Substantia nigra (tissue), 51 donors: ENCODE measurements at places on chromosomes 12 and 14.

GRCh38 chr12:24822121-24822899, 126.6 kb downstream of the BCAT1 start:
- no peak for DNase-seq

- no peak for DNase-seq
Observed at GRCh38 chr14:23670481-23670880, 34.3 kb downstream of the DHRS2 start.

DNA sequence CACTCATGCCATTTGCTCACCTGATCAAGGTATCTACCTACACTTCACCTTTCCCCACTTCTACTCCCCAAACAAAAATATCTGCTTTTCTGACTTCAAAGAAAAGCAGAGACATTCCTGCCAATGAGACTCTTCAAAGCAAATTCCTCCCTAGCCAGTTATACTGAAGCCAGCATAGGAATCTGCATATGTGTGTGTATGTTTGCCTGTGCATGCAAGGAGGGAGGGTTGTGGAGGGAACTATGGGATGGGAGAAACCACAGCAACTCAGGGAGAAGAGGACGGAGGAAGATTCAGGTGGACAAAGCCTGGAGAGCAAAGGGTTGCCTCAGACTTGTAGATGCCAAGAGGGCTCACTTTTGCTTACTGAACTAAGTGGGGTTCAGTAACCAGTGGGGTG, 26.4 kb upstream of the VDR start:
- DNase-seq: no peak

- DNase-seq: no peak
Observed at GRCh38 chr14:35553808-35554207, 19.8 kb downstream of the INSM2 start.

DNA sequence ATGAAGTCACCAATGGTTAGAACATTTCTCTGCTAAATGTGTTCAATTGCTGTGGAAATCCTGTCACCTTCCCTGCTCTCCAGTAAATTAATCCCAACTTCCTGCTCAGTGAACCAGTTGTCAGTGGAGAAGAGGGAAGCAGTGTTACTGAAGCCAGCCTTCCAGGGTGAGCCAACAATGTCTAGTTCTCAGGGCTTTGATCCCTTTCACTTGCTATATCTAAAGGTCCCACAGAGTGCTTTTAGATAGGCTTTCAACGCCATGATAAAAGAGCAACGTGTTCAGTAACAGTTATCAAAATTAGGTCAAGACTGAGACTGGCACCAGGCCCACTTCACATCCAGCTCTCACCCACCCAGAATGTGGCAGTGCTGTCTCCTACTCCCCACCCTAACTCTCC, 139.7 kb downstream of the KCNH5 start:
- no peak for DNase-seq

- no peak for DNase-seq
Observed at GRCh38 chr12:32917094-32917611, 20.6 kb upstream of the PKP2 start.

- no peak for DNase-seq
Observed at GRCh38 chr14:97657609-97658008, 860.4 kb downstream of the VRK1 start.

- DNase-seq: no peak
Observed at GRCh38 chr12:112812600-112813406, 21.3 kb downstream of the RPH3A start.

- no peak for DNase-seq
Observed at GRCh38 chr12:110686294-110686903, 2.5 kb downstream of the HVCN1 start.

GRCh38 chr12:104695453-104696148, 238.9 kb downstream of the CHST11 start:
- no peak for DNase-seq

- DNase-seq: no peak
Observed at GRCh38 chr12:3632754-3633153, 120.2 kb downstream of the CRACR2A start.

DNA sequence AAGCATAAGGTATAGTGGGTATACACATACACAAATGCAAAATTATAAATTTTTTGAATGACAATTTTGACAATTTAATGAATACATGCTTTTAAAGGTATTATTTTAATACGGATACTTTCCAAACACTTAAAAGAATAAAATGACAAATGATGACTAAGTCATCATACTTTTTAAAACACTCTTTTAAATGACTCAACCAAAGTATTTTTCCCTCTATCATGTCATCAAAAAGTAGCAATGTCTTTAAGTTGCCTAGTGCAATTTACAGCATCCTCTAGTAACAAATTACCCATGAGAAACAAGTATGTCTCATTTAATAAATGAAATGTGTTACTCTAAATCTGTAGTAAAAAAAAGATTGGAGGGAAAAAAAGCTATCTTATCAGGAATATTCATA, 73.3 kb downstream of the RPS6KA5 start:
- DNase-seq: no peak

DNA sequence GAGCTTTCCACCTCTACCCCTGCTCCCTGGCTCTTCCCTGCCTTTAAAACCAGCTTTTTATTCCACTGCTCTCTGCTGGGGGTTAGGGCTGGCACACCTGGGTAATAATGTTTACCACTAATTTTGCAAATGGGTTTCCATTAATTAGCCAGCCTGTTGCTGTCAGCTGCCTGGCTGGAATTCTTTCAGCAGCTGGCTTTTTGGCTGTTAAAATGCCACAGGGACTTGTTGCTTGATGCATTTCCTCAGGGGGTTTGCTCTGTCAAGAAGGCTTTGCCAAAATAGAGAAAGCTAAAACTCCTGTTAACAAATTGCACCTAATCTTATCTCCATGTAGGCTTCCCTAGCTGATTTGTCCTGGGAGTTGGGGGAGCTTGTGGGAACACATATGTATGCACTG, 51.8 kb upstream of the PSMC1 start:
- DNase-seq: no peak

DNA sequence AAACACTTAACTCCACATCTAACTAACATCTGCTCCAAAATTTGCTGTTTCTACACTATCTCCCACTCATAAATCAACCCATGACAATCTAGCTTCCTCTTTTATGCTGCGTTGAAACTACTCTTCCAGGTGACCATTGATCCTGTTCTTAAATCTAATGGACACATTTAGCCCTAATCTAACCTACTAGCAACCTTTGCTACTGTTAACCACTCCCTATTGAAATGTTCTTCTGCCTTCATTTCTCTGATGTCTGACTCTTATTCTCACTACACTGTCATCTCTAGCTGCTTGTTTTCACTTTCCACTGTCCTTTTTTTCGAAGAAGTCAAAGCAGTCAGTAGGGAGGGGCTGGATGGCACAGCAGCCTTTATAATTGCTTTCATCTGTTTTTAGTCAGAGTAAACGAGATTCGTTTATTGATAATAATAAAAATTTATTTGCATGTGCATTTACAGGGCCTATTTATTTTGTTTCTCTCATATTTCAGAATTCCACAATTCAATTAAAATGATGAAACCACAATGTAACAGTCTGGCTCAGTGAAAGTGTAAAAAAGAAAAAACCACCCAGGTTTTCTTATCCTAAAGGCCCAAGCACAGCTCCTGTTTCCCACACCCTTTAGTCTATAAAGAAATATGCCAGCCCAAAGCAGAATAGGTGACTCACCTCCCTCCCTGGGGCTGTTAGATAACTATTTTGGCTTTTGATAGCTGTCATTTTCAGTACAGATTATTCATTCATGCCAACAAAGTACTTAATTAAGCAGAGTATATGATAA, 44.9 kb downstream of the ATP2B1 start:
- DNase-seq: no peak

DNA sequence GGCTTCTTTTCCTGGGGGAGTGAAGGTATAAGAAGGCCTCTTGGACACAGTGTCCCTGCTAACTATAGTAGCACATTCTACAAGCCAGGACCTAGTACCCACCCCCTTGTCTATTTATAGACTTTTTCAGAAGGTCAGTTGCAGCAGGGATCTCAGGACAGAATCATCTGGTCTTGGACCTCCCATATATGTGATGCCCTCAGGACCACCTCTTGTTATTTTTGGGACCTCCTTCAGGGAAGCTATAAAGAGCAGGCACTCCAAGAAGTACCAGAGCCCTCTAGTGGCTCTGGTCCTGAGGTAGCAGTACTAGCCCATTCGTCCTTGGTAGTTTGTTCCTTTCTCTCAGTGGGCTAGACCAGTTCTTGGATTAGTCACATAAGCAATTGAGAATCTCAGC, 4.3 kb downstream of the COQ10A start:
- DNase-seq: no peak

- DNase-seq: no peak
Observed at GRCh38 chr12:67804168-67804567, 155.6 kb downstream of the DYRK2 start.

DNA sequence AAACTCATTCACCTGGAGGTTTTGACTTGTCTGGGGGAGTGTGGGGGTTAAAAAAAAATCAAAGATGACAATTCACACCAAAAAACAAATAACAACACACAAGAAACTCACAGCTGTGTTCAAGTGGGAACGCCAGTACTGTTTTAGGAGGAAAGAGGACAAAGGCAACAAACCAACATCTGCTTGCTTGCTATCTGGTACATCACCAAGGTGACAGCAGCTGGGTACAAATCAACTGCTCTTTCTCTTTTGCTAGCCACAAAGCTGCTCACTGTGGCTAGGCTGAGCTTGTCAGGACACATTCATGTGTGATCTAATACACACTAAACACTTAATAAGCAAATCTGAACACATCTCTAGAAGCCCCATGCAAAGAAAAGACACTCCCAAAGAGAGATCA, 128.0 kb upstream of the RAP1B start:
- DNase-seq: no peak

- no peak for DNase-seq
Observed at GRCh38 chr14:64855721-64856528, 23.8 kb downstream of the SPTB start.

- DNase-seq: no peak
Observed at GRCh38 chr14:69133206-69134125, 19.5 kb downstream of the DCAF5 start.

- DNase-seq: no peak
Observed at GRCh38 chr12:5921966-5922899, 22.8 kb downstream of the ANO2 start.

- no peak for DNase-seq
Observed at GRCh38 chr14:68638141-68638999, 154.5 kb downstream of the ZFP36L1 start.

DNA sequence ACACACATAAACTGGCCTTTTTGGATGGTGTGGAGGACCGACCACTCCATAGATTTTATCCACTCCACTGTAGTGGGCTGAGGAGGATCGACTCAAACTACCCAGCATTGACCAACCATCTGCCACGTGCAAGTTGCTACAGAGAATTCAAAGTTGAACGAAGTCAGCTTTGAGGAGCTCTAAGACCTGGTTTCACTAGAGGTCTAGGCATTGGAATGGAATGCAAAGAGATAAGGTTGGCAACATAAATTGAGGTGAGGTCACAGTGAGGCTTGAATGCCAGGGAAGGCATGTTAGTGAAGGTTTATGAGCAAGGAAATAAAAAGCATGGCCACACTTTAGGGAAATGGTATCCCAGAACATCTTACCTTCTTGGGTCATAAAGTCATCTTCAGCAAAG, 14.5 kb downstream of the VWF start:
- DNase-seq: no peak

DNA sequence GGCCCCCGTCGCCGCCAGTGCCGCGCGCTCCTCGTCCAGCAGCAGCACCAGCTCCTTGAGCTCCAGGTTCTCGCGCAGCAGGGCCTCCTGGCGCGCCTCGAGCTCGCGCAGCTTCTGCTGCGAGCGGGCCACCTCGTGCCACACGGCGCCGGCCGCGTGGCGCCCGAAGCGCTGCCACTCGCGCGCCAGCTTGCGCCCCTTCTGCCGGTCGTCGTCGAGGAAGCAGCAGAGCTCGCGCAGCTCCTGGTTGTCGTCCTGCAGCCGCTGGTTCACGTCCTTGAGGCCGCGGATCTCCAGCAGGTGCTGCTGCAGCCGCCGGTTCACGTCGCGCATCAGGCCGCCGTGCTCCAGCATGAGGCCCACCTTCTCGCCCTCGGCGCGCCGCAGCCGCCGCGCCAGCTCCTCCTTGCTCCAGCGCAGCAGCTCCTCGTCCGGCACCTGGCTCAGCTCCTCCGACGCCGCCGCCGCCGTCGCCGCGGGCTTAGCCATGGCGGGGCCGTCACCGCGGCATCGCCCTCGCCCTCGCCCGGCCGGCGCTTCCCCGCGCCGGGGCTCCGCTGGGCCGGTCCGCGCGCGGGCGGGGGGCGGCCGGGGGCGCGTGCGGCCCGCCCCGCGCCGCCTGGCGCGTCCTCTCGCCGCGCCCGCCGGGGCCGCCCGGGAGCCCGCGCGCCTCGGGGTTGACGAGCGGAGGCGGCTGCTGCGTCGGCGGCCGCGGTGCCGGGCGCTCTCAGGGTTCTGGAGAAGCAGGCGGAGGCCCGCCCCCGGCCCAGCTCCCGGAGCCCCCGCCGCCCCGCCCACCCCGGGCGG, at the start of gene CCDC85C:
TSS of gene CCDC85C (minus strand) at position 737 of the 807 bp plus-strand sequence. CDS start at position 489, 248 bp downstream.
- no peak for DNase-seq

- no peak for DNase-seq
Observed at GRCh38 chr12:92359581-92360209, 214.0 kb upstream of the BTG1 start.

DNA sequence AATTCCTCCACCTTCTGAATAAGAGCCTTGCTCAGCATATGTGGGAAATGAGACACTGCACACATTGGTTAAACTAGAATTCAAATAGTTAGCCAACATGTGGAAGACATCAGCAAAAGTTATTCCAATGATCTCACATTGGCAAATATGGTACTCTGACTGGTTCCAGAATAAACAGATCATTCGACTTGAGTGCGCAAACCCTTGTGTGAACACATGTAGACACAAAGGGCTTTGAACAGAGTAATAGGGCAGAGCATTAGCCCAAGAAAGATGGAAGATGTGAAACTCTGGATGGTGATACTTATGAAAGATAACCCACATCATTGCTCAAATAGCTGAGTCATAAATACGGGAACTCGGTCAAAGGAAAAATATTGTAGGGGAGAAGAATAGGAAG, 1133.4 kb upstream of the SEL1L start:
- no peak for DNase-seq

GRCh38 chr14:55201219-55202101, 10.1 kb upstream of the DLGAP5 start:
- DNase-seq: no peak

DNA sequence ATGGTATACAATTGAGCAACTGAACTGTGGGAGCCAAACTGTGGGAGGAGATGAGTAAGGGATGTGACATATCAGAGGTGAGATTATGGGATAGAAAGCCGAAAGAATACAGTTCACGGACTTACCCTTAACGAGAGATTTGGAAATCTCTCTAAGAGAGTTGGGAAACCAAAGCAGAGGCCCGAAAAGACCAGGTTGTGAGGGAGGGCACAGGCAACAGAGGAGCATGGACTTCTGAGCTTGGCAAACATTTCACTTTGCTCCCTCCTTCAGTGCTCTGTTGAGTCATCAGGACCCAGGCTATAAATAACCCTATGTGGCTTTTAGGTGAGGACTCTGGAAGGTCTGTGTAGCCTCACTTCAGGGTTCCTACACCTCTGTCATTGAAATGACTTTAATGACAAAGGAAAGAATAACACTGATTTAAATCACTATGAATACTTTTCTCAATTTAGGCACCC, 120.6 kb downstream of the TGFB3 start:
- DNase-seq: no peak

GRCh38 chr12:102980350-102980749, 22.9 kb downstream of the ASCL1 start:
- no peak for DNase-seq
